SW480 (cell line): ENCODE measurements at places on chromosomes 2 and 18.

- no peak for DNase-seq
Measured at GRCh38 chr2:42562474-42563144, 5.8 kb upstream of the MTA3 start.

DNA sequence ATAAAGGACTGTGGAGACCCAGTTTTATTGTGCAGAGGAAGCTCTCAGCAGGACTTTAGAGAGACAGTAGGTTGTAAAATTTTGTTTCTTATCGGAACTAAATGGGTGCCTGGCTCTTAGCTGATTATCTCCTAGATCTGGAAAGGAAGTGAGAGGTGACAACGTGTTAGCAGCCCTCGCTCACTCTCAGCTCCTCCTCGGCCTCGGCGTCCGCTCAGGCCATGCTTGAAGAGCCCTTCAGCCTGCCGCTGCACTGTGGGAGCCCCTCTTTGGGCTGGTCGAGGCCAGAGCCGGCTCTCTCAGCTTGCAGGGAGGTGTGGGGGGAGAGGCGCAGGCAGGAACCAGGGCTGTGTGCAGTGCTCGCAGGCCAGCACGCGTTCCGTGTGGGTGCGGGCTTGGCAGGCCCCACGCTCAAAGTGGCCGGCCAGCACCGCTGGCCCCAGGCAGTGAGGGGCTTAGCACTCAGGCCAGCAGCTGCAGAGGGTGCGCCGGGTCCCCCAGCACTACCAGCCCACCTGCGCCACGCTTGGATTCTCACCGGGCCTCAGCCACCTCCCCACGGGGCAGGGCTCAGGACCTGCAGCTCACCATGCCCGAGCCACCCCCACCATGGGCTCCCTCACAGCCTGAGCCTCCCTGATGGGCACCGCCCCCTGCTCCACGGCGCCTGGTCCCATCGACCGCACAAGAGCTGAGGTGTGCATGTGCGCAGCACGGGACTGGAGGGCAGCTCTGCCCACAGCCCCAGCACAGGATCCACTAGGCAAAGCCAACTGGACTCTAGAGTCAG lies 4.6 kb upstream of the MFF start:
- DNase-seq = no peak

DNA sequence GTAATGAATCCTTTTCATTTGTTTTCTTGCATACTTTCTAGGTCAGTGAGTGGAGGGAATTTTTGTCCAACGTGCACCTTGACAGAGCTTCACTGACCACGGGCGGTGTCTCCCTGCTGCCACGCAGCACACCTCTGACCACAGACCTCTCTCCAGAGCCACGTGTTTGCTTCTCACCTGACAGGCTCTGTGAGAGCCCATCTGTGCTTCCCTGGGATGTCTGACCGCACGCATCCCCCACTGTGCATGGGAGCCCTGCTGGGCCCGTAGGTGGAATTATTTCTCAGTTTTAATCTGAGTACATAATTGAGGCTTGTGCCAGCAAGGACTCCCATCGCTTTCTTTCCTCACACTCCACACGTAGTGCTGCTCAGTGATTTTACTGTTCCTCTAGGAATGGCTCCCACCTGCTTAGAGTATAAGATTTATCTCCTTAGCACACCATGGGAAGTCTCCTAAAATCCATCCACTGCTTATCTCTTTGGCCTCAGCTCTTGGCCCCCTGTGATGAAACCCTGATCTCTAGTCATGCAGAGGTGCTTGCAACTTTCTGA lies 482.6 kb downstream of the TSN start:
- DNase-seq = no peak

DNA sequence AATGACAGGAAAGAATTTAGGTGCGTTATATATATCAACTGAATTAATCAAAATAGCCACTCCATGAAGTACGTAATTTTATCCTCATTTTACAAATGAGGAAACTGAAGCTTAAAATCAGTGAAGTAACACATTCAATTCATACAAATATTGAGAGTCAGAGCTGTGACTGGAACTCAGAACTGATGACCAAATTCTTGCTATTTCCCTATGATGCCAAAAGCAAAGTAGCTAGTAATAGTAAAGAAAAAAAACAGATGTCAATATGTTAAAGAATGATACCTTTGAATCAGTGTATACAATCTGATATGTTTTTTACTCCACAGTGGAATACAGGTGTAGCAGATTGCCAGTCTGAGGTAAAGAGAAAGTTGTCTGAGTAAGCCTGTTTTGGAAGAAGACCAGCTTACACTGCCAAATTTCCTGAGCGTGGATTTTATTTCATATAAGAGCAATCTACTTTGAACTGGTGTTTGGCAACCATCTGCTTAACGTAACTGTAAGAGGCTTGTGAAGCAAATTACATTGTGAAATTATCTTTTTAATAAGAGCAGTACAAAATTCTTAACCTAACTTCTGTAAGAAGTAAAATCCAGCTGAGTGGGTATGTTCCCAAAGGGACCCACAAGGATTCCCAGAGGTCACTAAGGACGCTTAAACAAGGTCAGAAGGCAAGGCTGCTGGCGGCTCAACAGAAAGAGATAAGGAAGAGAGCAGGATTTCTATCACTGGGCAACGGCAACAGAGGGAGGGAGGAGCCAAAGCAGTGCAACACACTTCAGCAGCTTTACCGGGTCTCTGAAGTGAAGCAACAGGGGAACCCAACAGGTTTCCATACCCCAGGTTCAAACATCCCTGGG lies 85.6 kb downstream of the IKZF2 start:
- DNase-seq = no peak

GRCh38 chr2:226720948-226721347 lies 78.7 kb downstream of the IRS1 start:
- no peak for DNase-seq

DNA sequence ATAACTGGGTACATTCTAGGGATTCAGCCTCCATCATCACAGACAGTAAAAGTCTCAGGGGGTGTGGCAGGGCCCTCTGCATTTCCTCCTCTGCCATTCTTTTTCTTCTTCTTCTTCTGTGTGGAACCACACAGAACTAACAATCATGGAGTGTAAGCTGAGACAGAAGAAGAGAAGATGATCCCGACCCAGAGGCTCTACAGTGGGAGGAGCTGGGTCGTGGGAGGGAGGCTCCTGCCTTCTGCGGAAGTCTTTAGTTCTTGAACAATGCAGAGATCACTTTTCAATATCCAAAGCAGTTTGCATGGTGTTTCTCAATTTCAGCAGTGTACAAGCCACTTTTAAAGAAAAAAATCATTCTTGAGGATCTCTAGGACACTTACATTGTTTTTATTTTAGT lies 80.9 kb downstream of the KCNS3 start:
- DNase-seq = no peak

DNA sequence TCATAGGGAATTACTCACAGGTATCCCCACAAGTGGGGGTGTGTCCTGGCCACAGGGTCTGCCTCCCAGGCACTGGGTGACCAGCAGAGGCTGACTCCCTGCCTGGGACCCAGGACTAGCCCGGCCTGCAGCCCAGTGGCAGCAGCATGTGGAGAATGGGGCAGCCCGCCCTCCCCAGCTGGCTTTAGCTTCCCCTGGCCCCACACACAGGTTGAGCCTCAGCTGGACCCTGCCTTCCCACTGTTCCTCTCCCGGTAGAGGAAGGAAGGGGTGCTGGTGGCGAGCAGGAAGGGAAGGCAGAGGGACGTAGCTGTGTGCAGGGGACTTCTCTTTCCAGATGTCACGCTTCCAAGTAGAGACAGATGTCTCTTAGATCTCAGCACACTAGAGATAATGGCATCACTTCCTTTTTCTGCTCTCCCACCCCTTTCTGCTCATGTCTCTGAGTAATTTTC lies 51.4 kb downstream of the EMILIN2 start:
- no peak for DNase-seq

- DNase-seq = no peak
Measured at GRCh38 chr18:78726326-78727056, 253.1 kb upstream of the SALL3 start.

DNA sequence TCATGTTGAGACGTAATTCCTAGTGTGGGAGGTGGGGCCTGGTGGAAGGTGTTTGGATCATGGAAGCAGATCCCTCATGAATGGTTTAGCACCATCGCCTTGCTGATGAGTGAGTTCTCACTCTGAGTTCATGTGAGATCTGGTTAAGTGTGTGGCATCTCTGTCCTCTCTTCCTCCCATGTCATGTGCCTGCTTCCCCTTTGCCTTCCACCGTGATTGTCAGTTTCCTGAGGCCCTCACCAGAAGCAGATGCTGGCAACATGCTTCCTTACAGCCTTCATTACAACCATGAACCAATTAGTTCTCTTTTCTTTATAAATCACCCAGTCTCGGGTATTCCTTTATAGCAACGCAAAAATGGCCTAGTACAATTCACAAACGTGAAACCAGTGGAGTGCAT lies 14.6 kb upstream of the MCM6 start:
- no peak for DNase-seq

DNA sequence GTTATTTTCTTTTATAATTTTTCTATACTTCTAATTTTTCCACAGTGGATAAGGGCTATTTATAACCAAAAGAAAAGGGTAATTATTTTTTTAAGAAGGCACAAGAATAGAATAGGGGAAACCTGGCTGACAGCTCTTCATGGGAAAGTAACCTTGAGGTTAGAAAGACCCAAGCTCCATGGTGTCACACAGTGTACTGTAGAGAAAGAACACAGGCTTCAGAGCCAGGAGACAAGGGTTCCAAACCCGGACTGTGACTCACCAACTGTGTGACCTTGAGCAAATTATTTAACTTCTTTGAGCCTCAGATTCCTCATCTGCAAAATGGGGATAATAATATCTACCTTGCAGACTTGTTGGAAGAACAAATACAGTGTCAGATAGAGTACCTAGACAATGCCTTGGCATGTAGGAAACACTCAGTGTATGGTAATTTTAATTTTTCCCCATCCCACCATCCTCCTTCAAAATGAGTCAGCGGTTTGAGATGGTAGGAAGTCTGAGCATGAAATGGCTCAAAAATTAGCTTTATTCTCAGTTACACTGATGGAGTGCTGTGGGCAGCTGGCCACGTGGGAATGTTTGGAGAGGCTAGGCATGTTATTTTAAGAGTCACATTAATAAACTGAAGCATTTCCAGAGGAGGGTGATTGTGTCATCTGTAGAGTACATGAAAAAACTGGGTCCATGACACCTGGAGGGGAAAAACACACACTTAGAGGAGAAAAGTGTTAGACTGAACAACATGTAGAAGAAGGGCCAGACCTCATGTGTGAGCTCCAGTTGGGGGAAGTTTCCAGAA lies 36.7 kb downstream of the TMEM37 start:
- DNase-seq = no peak
